ENCODE measurements at places on chromosomes 1 and 21.

- no peak for DNase-seq
These were observed 1.2 kb upstream of the EPHA10 start for GRCh38 chr1:37765916-37766664.

GRCh38 chr1:213331631-213332175, 280.7 kb downstream of the RPS6KC1 start:
- no peak for DNase-seq

DNA sequence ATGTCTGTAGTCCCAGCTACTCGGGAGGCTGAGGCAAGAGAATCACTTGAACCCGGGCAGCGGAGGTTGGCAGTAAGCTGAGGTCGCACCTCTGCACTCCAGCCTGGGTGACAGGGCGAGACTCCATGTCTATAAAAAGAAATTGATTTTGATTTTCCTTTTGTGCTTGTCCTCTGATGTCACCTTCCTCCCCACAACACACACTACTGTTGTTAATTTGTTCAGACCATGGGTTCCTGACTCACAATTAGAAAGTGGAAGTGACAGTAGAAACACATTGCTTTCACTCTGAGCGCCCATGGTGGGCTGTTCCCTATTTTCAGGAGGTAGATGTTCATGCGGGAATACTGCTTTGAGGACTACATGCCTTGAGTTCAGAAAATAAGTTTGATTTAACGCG, 165.5 kb upstream of the KCNJ6 start:
- no peak for DNase-seq

GRCh38 chr1:15236746-15237145, 10.3 kb upstream of the FHAD1 start:
- DNase-seq: no peak

- DNase-seq: no peak
These were observed 28.5 kb upstream of the PLXNA2 start for GRCh38 chr1:208272713-208273112.

DNA sequence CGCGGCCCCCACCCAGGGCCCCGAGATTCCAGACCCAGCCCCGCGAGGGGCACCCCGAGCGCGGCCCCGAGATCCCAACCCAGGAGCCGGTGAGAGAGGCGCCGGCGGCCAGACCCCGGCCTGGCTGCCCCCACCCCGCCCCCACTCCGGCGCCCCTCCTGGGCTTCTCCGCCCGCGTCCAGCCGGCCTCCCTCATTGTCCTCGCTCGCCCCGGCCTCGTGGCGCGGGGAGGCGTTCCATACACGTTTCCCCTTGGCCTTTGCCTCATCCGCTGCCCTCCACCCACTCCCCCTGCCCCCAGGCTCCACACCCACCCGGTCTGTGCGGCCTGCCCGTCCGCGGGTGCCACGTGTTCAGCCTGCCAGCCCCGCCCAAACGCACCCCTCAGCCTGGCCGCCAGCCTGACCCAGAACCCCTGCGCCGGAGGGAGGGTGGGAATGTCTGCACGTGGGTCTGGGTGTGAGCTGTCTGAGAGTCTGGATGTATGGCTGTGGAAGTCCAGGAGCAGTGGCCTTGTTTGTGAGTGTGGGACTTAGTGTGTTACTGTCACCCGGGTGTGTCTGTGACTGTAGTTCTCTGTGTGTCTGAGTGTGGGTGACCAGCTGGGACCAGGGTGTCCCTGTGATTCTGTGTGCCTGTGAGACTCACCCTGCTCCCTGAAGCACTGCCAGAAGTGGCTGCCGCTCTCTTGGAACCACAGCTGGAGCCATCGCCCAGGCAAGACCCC, 681 bp downstream of the B4GALT2 start:
- DNase-seq: no peak

- DNase-seq: peak; percentile 84
These were observed 21.0 kb upstream of the CXADR start for GRCh38 chr21:17491716-17492414.

- peak; percentile 12 for DNase-seq
These were observed 9.5 kb upstream of the KCNA2 start for GRCh38 chr1:110615548-110616130.

DNA sequence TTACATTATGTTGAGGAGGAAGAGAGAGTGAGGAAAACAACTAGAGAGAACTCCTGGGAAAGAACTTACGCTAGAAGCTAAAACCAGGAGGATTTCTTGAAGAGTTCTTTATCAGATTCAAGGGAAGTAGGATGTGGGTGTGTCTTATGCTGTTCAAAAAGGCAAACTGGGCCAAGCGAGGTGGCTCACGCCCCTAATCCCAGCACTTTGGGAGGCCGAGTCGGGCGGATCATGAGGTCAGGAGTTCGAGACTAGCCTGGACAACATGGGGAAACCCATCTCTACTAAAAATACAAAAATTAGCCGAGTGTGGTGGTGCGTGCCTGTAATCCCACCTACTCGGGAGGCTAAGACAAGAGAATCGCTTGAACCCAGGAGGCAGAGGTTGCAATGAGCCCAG, 23.1 kb downstream of the SMG7 start:
- DNase-seq: no peak

GRCh38 chr21:38444691-38445090, 53.6 kb downstream of the ERG start:
- no peak for DNase-seq

GRCh38 chr1:41396084-41396483, 34.9 kb downstream of the FOXO6 start:
- DNase-seq: no peak

DNA sequence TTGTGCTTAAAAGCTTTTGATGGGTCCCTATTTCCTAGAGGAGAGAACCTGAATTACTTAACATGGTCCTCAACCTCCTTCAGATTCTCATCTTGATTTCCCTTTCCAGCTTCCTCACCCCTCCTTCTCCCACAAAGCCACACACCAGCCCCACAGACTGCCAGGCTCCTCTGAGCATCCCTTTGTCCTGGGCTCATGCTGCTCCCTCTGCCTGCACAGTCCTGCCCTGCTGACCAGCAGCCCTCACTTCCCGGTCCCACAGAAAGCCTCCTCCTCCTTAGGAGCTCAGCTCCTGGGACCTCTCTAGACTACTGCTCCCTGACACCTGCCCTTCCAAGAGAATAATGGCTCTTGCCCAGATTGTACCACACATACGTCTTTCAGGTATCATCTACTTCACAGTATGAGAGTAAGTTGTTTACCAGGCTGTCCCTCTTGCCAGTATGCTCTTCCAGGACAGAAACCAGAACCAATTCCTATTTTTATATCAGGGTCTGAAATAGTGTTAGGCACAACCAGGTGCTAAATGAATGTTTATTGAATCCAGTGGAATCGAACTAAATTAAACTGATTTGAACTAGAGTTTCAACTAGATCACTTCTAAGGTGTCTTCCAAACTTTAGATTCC, 373.4 kb downstream of the LMX1A start:
- DNase-seq: no peak

GRCh38 chr1:172040466-172040865, 199.2 kb downstream of the DNM3 start:
- peak; percentile 14 for DNase-seq

DNA sequence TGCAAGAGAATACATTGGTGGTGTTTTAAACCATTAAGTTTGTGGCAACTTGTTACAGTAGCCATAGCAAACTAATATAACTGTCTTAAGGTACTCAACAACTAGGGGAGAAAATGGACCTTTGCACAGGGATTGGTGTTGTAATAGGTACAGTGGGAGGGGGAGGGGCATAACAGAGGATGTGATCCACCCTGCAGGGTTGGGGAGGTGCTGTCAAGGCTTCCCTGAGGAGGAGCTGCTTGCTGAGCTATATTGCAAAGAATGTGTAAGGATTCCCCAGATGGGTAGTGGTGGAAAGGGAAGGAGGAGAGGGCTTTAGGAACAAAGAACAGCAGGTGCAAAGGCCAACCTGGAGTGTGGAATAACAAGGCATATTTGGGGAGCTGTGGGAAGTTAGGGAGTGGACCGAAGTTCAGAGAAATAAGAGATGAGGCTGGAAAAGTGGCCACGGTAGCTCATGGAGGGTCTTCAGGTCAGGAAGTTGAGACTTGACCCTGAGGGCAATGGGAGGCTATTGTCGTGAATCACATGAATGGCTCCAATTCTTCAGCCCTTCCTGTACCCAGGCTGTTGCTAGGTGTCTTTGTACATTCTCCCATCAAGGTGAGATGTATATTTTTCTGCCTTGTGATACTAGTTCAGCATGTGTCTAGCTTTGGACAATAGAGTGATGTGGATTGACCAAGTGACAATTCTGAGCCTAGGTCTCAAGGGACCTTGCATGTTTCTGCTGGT, 168.6 kb upstream of the CSF3R start:
- no peak for DNase-seq

- no peak for DNase-seq
These were observed 102.6 kb downstream of the TPR start for GRCh38 chr1:186272486-186272885.

DNA sequence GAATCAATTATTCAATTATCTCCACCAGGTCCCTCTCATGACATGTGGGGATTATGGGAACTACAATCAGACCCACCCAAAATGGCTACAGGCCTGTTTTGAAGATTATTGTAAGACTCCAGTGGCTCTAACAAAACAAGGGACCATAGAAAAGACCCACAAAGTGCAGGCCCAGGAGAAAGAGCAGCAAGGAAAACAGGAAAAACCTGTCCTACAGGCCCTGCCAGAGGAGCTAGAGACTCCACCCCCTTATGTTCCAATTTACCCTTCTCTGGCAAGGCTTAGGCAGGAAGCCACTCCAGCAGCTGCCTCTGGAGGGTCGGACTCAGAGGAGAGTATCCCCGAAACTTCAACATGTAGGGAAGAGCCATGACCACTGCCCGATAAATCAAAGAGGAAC, 96.5 kb downstream of the LIPI start:
- no peak for DNase-seq

DNA sequence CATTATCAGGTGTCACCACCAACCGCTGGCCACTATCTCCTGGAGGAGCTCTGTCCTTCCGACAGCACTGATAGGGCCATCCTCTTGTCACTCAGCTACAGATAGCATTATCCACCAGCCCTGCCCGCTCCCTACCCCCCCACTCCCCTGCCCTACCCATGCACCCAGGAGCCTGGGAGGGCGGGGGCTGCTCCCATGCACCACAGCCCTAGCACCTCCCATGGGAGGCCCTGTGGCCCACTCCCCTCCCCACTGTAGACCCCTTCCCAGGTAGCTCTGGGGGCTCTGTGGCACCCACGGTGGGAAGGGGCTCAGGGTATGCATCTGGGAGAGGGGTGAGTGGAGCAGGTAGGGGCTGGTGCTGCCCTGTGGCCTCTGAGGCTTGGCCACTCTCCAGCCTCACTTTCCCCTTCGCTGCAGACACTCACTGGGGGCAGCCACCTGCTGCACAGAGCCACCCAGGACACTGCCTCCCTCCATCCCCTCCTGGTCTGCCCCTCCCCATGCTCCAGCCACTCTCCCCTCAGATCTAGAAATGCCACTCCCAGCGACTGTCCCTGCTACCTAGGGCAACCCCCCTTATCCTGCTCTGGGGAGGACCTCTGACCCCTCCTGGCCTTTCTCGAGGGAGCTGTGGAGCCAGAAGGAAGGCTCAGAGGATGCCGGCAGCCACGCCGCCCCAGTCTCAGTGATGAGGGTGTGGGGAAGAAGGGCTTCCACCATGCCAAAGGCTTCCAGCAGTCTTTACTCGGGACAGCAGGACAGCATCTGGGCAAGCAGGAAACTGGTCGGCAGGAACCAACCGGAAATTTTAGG, 58.5 kb downstream of the WNT9A start:
- DNase-seq: no peak

GRCh38 chr1:172654535-172654934, 4.4 kb upstream of the FASLG start:
- DNase-seq: no peak

DNA sequence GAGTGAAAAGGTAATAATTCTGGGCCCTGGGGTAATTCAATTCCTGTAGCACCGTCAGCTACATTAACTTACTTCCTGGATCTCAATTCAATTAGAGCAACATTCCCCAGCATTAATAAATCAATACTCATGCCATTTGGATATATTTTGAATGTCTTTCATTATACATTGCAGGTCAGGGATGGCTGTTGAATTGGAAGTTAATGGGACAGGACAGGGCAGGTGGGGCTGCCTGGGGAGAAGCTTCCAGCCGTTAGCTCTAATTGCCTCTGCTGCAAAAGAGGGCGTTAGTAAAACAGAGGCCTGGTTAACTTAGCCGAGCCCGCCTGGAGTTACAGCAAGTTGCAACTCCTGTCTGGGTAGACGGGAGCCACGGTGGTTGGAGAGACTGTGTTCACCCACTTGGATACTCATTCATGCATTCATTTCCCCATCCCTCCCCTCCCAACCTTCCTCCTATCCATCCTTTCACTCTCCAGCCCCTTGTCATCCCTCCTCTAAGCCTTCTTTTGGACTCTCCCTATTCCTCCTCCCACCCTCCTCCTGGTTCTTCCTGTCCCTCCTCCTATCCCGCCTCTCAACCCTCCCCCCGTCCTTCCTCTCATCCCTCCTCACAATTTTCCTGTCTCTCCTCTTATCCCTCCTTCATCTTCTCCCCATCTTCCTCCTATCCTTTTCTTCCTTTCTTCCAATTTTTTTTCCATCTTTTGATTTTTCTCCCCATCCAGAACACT, 137.6 kb upstream of the RUNX3 start:
- DNase-seq: no peak

- no peak for DNase-seq
These were observed 34.2 kb upstream of the COX20 start for GRCh38 chr1:244801246-244801645.

DNA sequence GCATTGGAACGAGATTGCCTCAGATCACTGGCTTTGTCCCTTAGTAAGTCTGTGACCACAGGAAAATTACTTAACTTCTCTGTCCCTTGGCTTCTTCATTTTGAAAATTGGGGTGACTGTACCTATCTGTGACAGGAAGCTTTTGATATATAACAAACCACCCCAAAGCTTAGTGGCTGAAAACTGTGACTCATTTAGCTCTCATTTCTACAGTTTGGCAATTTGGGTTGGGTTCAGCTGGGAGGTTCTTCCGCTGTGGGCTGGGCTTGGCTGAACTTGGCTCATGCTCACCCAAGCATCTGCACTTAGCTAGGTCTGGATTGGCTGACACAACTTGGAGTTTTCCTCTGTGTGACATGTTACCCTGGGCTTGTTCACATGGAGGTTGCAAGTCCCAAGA, 14.0 kb downstream of the C1orf94 start:
- DNase-seq: no peak

All from AG04449 (cell line).